ENCODE measurements at places on chromosomes 1 and 21. TPM values are rescaled to one million over a fixed set of nuclear protein-coding genes. Genes with fewer than 3 reads are reported as not detected.
A peak's percentile ranks its signal among the peaks of the same experiment; 100 is the strongest.

- DNase-seq: no peak
These were observed 32.1 kb downstream of the TLR5 start for GRCh38 chr1:223110952-223111351.

- DNase-seq: no peak
These were observed 26.3 kb upstream of the CYP4B1 start for GRCh38 chr1:46772571-46772970.

DNA sequence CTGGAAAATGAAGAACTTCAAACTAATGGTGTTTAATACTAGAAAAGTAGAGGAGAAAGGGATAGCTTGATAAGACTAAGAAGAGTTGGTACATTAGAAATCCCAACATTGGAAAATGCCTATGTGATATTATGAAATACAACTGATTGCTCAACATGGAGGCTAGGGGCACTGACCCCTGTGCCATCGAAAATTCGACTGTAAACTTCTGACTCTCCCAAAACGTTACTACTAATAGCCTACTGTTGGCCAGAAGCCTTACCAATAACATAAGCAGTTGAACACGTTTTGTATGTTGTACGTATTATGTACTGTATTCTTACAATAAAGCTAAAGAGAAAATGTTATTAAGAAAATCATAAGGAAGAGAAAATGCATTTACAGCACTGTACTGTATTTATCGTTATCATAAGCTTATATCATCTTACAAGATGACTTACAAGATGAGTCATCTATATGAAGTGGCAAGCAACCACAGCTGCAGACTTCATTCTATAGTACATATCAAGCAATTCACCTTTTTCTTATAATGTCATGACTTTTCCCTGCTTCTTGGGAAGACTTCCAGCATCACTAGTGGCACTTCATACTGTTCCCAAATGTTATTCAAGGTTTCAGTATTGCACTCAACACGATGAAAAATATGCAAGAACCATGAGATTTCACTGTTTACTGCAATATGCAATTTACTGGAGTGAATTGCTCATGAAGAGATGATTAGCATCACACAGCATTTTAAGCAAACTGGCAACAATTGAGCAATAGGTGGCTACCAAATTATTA lies 12.9 kb upstream of the CTSK start:
- no peak for DNase-seq

- DNase-seq: peak; percentile 36
These were observed 9.5 kb downstream of the SH3BGRL3 start for GRCh38 chr1:26289158-26290059.

DNA sequence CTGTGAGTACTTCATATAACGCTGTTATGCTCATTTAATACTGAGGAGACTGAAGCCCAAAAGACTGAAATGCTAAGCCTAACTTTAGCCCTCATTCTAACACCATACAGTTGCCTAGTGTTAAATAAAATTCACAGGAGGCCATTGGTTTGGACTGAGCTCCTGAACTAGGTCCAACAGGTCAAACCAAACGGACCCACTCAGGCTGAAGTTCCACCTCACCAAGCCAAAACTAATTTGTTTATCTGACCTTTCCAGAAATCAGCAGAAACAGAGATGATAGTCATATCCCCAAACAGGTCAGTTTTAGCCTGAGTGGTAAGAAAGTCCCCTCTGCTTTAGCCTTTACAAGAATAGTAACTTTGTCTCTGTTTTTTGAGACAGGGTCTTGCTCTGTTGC lies 311.3 kb upstream of the ZP4 start:
- DNase-seq: no peak

Gene PADI3
- total RNA-seq: 0.05 TPM

Gene RORC
- 2.1 TPM for total RNA-seq

Gene KRTAP19-1
- not detected for total RNA-seq

Gene SLX9
- total RNA-seq: 24.1 TPM

Data from renal cortical epithelial cell (primary cell).